ENCODE measurements at places on chromosomes 7 and 10. TPM values are rescaled to one million over a fixed set of nuclear protein-coding genes. Genes with fewer than 3 reads are reported as not detected.

AUTS2 gene
- 16.1 TPM for total RNA-seq

MAGI2 gene
- total RNA-seq, result 6.2 TPM

PCDH15 gene
- not detected for total RNA-seq

SH2B2 gene
- total RNA-seq, result 6.2 TPM

IGFBP3 gene
- 5.6 TPM for total RNA-seq

FAM13C gene
- 1.8 TPM for total RNA-seq

CNTNAP2 gene
- 109 TPM for total RNA-seq

DPYSL4 gene
- 7.6 TPM for total RNA-seq

FAM237B gene
- not detected for total RNA-seq

OR2A1 gene
- not detected for total RNA-seq

SEPHS1 gene
- 338 TPM for total RNA-seq

NKX1-2 gene
- total RNA-seq, result 57.8 TPM

NPSR1 gene
- total RNA-seq, result not detected

LZTS2 gene
- total RNA-seq, result 108 TPM

CDK14 gene
- 28.6 TPM for total RNA-seq

AKR1C8 gene
- total RNA-seq, result not detected

RNF148 gene
- 0.48 TPM for total RNA-seq

CDHR1 gene
- total RNA-seq, result 0.90 TPM

MACC1 gene
- total RNA-seq, result 0.21 TPM

SUN3 gene
- not detected for total RNA-seq

TMEM184A gene
- 0.74 TPM for total RNA-seq

FFAR4 gene
- not detected for total RNA-seq

RHOBTB1 gene
- total RNA-seq, result 10.5 TPM

TBXAS1 gene
- total RNA-seq, result 0.76 TPM

C7orf33 gene
- not detected for total RNA-seq
